ENCODE measurements at places on chromosomes 6 and 20.

- no peak for DNase-seq
Observed at GRCh38 chr20:55961376-55962330, 43.7 kb downstream of the CBLN4 start.

GRCh38 chr20:49751397-49751736 lies 37.7 kb upstream of the B4GALT5 start:
- no peak for DNase-seq

- no peak for DNase-seq
Observed at GRCh38 chr6:168416531-168416930, 24.5 kb upstream of the SMOC2 start.

- DNase-seq, result no peak
Observed at GRCh38 chr6:140036196-140036595, 661.7 kb upstream of the CITED2 start.

DNA sequence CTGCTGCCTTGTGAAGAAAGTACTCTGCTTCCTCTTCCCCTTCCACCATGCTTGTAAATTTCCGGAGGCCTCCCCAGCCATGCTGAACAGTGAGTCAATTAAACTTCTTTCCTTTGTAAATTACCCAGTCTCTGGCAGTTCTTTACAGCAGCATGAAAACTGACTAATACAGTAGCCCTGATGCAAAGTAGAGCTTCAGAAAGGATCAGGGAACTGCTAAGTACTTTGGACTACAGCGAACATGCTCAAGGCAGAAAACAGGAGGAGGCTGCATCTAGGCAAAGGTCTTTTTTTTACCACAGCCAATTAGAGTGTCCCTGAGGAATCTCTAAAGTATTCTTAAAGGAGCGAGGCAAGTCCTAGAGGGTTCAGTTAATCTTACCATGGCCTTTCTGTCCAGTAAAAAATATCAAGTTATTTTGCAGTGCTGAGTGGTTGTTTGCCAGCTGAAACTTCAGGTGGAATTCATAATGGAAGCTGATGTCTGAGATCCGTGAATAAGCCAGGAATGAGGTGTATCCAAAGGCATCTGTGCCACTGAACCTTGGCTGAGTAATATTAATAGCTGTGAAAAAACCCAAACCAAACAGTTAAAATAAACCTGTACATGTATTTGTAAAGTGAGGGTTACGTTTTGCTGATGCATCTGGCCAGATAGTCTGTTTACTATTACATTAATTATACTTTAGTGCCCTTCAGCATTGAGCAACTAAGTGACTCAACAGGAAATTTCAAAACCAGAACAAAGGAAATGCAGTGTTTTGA lies 170.4 kb downstream of the PHF3 start:
- DNase-seq, result no peak

GRCh38 chr20:50380697-50381040 lies 129.5 kb upstream of the PTPN1 start:
- no peak for DNase-seq

DNA sequence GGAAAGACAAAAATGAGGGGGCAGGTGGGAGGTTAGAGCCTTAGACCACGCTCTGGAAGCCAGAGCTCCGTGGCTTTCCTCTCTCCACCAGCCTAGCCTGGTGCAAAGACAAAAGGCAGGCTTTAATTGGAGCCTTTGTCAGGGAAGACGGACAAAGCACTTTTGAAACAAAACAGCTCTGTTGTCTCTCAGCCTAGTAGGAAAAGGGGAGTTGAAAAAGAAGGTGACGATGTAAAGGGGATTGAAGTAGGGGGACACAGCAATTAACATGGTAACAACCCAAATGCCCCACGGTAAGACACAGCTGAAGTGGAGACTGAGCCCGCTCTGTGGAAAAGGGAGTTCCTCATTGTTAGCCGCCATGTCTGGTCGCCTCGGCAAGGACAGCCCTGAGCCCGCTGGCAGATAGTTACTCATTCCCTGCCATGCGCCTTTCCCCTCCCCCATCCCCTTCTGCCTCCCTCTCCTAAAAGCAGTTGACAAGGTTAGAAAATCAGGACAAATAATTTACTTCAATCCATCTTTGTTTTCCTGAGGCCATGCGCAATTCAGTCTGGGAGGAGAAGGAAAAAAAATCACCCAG lies 93.0 kb downstream of the TCP11 start:
- no peak for DNase-seq

DNA sequence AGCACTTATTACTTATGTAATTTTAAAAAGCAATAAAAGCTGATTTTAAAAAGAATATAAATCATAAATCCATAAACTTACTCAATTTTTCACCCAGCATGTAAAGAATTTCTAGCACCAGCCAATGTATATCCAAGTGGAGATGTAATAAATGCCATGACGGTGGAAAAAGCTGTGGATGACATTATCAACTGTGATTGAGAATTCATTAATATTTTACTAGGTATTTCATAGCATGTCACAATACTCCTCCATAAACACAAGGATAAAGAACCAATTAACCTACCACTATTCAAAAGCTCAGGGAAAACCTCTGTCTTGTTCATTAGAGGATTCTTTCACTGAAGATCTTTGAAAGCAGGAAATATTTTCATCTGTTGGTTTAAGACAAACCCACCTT lies 13.2 kb downstream of the MMS22L start:
- DNase-seq, result no peak

GRCh38 chr6:142457638-142458406 lies 156.0 kb downstream of the ADGRG6 start:
- DNase-seq, result no peak

DNA sequence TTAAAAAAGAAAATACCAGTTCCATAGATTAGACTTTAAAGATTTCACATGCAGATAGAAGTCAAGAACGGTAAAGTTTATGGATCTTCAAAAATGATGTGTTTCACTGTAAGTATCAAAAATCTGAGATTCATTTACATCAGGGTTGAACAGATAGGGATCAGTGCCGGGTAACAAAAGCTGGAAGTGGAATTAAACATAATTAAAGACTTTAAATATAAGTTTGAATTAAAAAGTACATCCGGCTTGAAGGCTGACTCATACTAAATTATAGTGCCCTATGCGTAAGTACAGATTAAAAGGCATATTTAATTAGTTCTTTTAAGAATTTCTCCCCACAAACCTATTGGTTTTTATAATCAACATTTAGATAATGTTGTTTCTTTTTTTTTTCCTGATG lies 312.7 kb downstream of the PRL start:
- DNase-seq, result no peak

GRCh38 chr6:166174031-166174430 lies 6.4 kb upstream of the TBXT start:
- no peak for DNase-seq

DNA sequence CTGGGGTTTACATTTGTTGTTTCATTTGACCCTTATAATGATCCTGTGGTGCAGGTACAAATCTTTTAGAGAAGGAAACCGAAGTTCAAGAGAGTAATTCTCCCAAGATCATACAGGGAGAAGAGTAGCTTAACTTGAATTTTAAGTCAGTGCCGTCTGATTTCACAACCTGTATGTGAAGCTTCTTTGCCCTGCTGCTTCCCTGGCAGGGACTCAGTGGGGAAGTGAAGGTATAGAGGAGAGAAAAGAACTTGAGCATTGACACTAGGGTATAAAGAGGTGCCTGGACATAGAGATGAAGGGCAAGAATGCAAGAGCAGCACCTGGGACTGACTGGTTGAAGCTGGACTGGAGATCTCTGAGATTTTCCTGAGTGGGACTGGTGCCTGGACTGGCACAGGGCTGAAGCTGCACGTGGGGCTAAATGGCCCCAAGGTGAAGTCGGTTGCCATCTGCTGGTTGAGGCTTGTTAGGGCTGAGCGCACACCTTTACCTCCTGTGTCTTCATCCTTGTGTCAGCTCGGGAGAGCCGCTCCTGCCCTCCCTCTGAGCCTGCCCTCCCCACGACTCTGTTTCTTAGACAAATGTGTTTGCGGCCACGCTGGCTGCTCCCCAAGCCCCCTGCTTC lies 41.8 kb downstream of the FARS2 start:
- no peak for DNase-seq

DNA sequence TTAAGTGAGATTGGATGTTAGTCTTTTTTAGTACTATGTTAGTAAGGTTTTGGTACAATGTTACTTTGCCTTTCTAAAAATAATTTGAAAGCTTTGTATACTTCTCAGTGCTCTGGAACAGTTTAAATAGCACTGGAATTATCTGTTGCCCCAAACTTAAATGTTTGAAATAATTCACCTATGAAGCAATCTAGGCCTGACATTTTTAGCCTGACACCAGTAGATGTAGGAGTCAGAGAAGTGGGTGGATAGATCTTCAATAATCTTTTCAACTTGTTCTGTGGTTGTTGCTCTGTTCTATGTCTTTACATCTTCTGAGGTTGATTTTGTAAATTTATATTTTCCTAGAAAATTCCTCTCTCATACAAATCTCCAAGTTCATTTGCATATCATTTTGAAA lies 103.1 kb upstream of the ADGRF1 start:
- no peak for DNase-seq

DNA sequence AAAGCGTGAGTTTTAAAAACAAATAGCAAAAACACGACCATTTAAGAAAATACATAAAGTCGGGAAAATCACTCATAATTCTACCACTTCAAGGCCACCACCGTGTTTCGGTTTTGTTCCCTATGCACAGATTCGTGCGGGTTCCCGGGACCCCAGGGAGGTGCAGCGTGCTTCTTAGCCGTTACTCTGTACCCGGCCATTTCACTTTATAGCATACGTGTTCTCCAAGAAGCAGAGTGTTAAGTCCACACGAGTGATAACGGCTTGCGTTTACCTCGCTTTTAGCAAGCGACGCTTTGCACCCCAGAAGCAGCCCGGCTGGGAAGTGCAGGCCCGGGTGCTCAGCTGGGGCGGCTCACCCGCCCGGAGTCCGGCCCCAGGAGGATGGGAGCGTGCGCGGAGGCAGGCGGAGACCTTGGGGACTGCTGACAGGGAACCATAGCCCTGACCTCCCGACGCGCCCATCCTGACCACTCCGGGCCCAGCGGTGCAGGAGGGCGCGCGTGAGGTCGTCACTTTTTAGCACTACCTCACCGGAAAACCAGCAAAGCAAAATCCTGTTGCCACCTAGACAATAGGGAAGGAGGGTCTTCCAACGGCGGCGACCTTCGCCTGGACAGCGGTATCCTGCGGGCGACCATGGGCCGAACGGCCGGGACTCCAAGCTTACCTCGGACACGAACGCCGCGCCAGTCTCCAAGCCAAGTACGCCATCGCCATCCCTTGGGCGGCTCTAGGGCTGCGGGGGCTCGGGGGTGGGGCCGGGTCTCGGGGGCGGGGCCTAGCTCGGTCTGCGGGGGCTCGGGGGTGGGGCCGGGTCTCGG lies at the start of gene ECI2:
TSS of gene ECI2 (minus strand) at position 735 of the 824 bp plus-strand sequence. CDS start at position 720, 15 bp downstream.
- no peak for DNase-seq

GRCh38 chr6:53593001-53593488 lies 48.1 kb upstream of the GCLC start:
- DNase-seq, result no peak

GRCh38 chr6:5461365-5461764 lies 200.1 kb downstream of the FARS2 start:
- no peak for DNase-seq

- DNase-seq, result no peak
Observed at GRCh38 chr6:9927275-9927674, 487.6 kb downstream of the TFAP2A start.

DNA sequence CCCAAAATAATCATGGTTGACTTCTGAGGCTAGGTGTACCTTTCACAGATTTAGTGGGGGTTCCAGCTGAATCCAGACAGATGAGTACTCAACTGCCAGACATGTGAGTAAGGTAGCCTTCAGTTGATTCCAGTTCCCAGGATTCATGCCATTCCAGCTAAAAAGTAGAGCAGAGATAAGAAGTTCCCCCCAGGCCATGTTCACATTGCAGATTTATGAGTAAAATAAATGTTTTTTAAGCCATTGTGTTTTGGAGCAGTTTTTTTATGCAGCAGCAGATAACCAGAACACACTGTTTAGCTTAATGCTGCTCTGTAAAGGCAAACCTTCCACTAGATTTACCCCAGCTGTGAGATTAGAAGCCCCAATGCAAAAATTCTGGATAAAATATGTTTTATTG lies 245.0 kb downstream of the RFPL4B start:
- DNase-seq, result no peak

- DNase-seq, result no peak
Observed at GRCh38 chr6:54299542-54300269, 8.5 kb upstream of the TINAG start.

GRCh38 chr6:127085181-127085580 lies 33.3 kb upstream of the RSPO3 start:
- no peak for DNase-seq

- no peak for DNase-seq
Observed at GRCh38 chr6:166544296-166544605, 42.2 kb downstream of the RAMACL start.

DNA sequence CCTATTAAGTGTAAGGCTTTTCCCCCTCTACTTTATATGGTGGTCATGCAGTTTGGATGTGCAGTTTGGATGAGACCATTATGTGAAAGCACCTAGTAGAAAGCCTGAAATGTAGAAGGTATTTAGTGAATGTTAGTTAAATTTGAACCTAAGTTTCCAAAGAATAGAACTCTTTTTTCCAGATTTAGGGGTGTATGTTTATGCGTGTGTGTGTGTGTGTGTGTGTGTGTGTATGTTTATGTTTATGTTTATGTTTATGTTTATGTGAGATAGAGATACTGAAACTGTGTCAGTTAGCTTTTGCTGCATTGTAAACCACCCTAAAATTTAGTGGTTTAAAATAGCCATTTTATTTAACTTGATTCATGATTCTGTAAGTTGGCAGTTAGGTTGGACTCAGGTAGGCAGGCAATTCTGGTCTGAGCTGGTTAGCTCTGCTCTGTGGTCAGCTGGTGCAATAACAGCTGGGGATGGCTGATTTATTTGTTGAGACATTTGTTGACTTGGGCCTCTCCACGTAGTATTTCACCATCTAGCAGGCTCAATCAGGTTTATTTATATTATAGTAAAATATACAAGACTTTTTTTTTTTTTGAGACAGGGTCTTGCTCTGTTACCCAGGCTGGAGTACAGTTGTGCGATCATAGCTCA lies 54.0 kb downstream of the STK4 start:
- DNase-seq, result no peak

DNA sequence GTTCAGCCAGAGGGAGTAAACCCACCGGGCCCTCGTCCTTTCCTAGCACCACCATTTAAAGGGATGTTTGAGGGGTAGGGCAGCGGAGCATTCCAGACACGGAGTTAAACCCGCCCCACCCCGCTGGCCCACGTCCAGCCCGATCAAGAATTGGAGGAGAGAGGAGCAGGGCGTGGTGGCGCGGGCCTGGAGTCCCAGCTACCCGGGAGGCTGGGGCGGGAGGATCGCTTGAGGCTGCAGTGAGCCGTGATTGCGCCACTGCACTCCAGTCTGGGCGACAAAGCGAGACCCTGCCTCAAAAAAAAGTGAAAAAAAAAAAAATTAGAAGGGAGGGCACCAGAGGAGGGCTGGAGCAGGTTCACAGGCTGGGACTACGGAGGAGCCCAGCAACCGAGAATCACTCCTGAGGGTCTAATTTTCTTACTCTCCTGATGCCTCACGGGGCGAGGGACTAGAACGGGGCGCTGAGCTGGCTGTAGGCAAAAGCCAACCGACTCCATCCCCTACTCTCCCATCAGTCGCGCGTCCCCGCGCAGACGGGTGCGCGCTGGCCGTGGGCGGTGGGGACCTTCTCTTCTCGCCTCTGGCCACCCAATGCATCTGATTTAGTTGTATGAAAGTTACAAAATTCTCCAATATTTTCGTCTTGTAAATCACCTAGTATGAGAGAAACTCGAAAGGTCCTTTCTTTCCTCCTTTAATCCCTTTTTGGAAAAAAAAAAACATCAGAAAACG lies 6.1 kb upstream of the HSPA1B start:
- peak; percentile 39 for DNase-seq

GRCh38 chr20:17202673-17203072 lies 24.2 kb upstream of the PCSK2 start:
- DNase-seq, result no peak
